Thoracic aorta endothelial cell (primary cell): ENCODE measurements at places on chromosomes 3 and 15. TPM values are rescaled to one million over a fixed set of nuclear protein-coding genes. Genes with fewer than 3 reads are reported as not detected.

ANKRD34C gene
- not detected in 2 replicates for total RNA-seq

FETUB gene
- total RNA-seq: not detected in 2 replicates

IL17RE gene
- total RNA-seq: 0.13 and 0.29 TPM in 2 replicates

ECE2 gene
- not detected in 2 replicates for total RNA-seq

GPD1L gene
- total RNA-seq: 20.9 and 24.6 TPM in 2 replicates

SEMA7A gene
- total RNA-seq: 0.53 and 1.0 TPM in 2 replicates

CRYGS gene
- total RNA-seq: 1.7 and 2.1 TPM in 2 replicates

TUSC7 gene
- total RNA-seq: not detected in 2 replicates

SLC6A1 gene
- total RNA-seq: under 0.01 TPM in 1 of 2 replicates, not detected in the other

CNTN4 gene
- under 0.01 TPM in 1 of 2 replicates, not detected in the other for total RNA-seq

ROBO2 gene
- under 0.01 TPM in 1 of 2 replicates, not detected in the other for total RNA-seq

CACNA1D gene
- total RNA-seq: under 0.01 TPM in 1 of 2 replicates, not detected in the other

HACL1 gene
- 40.2 and 49.3 TPM in 2 replicates for total RNA-seq
